ENCODE measurements at places on chromosomes 3 and 15. TPM values are rescaled to one million over a fixed set of nuclear protein-coding genes. Genes with fewer than 3 reads are reported as not detected.

Gene CCPG1
- total RNA-seq, result 11.4 TPM

Gene CHCHD4
- total RNA-seq, result 27.0 TPM

Gene AADACL2
- total RNA-seq, result not detected

Gene LMCD1
- 3.1 TPM for total RNA-seq

Gene IL17RB
- total RNA-seq, result 0.36 TPM

Gene ZNF660
- total RNA-seq, result 0.32 TPM

Gene PRSS50
- total RNA-seq, result not detected

Gene CD200R1
- total RNA-seq, result 2.6 TPM

Gene SENP5
- 39.5 TPM for total RNA-seq

Gene CNTN6
- not detected for total RNA-seq

Gene UNC13C
- not detected for total RNA-seq

Gene PLSCR2
- total RNA-seq, result not detected

Gene NOP10
- 311 TPM for total RNA-seq

Gene PGBD4
- total RNA-seq, result 2.9 TPM

Gene CFAP100
- total RNA-seq, result not detected

Gene CTNNB1
- total RNA-seq, result 178 TPM

Gene WNT5A
- total RNA-seq, result not detected

Gene MAPKBP1
- 18.6 TPM for total RNA-seq

Gene SLC15A2
- total RNA-seq, result 0.84 TPM

Gene VGLL3
- not detected for total RNA-seq

Gene ZDHHC19
- not detected for total RNA-seq

Gene SEC22C
- 46.9 TPM for total RNA-seq

Gene PPP1R14D
- total RNA-seq, result not detected

Gene SEMA6D
- not detected for total RNA-seq

Gene CNTN4
- total RNA-seq, result not detected

Gene ATOSA
- 10.9 TPM for total RNA-seq

All from activated CD8-positive, alpha-beta memory T cell treated with anti-CD3 and anti-CD28 coated beads for 36 hours (primary cell).